ENCODE measurements at places on chromosomes 2 and 18.

GRCh38 chr2:229443141-229443540 lies 172.1 kb upstream of the PID1 start:
- no peak for DNase-seq

- DNase-seq = no peak
Observed at GRCh38 chr18:37457341-37457740, 108.3 kb downstream of the CELF4 start.

- DNase-seq = no peak
Observed at GRCh38 chr18:76142611-76143010, 352.4 kb downstream of the ZNF516 start.

DNA sequence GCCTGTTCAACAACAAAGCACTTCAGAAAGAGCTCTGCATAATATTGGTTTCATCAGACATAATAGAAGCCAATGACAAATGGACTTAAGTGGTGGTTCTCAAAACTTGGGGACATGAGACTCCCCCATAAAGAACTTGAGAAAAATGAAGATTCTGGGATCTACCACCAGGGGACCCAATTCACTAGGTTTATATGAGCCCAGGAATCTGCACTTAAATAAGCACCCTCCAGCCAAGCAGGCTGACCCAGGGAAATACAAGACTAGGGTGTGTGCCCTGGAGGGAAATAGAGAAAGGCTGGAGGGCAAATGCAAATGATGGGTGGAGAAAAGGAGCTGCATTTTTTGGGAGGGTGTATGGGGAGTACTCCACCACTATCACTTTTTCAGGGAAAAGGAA lies 52.5 kb downstream of the SATB2 start:
- DNase-seq = no peak

DNA sequence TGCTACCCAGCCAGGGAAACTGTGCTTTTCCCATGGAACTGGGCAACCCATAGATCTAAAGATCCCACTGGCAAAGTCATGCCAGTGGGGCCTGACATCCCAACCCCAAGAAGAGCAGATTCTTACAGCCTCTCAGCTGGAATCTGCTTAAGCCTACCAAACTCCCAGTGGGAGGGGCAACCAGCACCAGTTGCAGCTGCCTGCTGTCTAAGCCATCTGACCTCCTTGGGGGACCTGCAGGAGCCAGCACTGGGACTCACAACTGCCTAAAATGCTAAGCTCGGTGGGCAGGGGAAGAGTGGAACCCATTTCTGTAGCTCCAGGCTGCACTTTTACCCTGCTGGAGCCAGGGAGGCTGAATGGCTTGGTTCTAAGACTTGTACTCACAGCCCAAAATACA lies 770.7 kb upstream of the SLC8A1 start:
- DNase-seq = no peak

- DNase-seq = no peak
Observed at GRCh38 chr2:209721497-209721896, 50.1 kb upstream of the UNC80 start.

GRCh38 chr2:179253226-179253625 lies 11.4 kb downstream of the SESTD1 start:
- no peak for DNase-seq

Data from CD4-positive, alpha-beta T cell treated with Interleukin-6 at 100 ng/mL for 8 hours (primary cell).